ENCODE measurements at places on chromosomes 16 and 17.

DNA sequence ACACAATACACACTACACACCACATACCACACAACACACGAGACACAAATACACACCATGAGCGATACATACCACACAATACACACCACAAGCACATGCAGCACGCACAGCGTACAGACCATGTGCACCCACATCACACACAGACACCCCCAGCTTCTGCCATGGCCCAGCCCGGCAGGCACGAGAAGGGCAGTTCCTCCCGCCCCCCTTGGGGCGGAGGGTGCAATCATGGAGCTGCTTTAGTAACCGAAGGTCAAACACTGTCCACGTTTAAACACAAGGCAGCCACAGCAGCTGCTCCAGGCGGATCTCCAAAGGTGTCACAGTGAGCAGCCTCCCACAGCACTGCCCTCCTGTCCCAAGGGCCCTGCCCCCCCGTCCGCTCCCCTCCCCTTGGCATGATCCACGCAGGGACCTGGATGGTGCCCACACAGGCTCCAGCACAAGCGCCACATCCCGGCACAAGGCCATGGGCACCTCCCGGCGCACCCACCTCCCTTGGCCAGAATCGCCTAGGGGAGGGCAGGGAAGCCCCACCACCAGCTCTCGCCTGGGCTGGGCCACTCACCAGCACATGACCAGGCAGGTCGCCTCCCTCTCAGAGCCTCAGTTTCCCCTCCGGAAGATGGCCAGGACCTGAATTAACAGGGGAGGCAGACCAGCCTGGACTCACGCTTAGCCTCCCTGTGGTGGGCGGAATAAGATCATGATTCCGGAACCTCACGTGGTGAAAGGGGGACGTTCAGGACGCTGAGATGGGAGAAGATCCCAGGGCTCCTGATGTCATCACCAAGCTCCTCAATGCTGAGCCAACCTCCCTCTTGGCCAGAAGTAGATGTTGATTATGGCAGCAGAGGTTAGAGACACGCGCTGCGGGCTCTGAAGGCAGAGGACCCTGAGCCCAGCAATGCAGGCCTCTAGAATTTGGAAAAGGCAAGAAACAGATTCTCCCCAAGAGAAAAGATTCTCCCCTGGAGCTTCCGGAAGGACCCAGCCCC is 32.6 kb upstream of the ZNF469 start:
- DNase-seq: no peak

DNA sequence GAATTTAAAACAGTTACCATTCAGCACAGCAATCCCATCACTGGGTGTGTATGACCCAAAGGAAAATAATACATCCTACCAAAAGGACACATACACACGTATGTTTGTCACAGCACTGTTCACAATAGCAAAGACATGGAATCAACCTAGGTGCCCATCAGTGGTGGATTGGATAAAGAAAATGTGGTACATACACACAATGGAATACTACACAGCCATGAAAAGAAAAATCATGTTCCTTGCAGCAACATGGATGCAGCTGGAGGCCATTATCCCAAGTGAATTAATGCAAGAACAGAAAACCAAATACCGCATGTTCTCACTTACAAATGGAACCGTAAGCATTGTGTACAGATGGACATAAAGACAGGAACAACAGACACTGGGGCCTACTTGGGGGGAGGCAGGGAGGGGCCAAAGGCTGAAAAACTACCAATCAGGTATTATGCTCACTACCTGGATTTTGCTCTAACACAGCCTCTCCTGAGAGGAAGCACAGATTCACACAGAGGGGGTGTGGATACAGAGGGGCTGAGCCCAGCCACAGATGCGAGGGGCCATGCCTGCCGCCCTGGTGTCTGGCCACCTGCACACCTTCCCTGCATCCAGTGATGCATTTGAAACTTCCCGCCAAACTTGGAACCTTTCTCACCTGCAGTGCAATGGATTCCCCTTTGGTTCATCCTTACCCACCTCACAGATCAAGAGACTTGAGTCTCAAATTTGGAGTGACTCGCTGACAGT is 55.9 kb downstream of the USP22 start:
- DNase-seq: no peak

DNA sequence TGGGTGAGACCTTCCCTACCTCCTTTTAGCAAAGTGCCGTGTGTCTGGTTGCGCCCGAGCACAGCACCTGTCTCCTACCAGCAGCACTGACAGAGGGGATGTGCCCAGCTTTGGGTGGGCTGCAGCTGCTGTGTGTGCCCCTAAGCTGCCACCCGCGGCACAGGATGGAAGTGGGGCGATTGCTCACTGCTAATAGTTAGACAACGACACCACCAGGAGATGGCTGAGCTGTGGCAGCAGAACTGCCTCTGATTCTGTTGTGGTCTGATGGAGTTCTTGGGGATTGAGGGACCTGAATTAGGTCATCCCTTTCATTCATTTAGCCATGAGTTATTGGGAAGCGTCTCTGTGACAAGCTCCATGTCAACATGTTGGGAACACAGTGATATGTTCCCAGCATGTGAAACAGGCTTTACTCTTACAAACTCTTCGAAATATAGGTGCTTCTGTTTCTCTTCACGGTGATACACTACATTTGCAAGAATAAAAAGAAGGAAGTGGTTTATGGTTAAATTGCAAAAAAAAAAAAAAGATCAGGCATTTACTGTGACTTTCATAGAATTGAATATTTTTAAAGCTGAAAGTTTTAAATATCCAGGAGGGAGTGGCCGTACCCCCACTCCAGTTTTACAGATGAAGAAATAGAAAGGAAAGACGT is 184.4 kb downstream of the MAF start:
- DNase-seq: no peak

DNA sequence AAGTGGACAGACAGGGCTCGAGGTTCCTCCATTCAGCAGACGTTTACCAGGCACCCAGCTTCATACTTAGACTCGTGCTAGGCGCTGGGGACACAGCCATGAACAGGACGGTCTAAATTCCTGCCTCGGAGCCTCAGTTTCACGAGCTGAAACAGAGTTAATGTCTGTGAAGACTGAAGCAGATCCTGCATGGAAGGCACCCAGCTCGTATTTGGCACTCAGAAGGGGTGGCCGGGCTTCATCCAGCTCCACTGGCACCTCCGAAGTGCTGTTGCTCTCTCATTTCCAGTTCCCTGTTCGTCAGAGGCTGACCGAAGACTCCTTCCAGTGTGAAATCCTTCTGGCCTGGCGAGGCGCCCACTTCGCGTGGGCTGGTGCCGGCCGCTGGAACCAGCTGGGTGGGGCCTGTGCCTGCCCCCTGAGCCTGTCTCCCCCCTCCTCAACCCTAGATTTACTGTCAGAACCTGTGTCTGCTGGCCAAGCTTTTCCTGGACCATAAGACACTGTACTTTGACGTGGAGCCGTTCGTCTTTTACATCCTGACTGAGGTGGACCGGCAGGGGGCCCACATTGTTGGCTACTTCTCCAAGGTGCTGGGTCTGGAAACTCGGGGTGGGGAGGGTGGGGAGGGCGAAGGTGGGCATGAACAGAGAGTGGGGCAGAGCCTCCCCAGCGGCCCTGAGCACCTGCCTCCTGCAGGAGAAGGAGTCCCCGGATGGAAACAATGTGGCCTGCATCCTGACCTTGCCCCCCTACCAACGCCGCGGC is 5.8 kb downstream of the PRSS8 start:
- no peak for DNase-seq

DNA sequence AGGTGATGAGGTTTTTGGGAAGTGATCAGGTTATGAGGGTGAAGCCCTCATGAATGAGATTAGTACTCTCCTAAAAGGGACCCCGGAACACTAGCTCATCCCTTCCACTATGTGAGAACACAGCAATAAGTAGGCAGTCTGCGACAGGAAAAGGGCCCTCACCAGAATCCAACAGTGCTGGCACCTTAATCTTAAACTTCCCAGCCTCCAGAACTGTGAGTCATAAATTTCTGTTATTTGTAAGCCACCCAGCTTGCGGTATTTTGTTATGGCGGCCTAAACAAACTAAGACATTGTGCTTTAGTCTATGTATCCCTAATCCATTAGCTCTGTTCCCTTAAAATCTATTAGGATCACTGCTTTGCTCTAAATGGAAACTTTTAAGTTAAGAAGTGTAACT is 8.5 kb downstream of the SLFN12 start:
- DNase-seq: no peak

GRCh38 chr16:11679250-11679649 is 11.0 kb downstream of the SNN start:
- DNase-seq: no peak

GRCh38 chr16:58940609-58941008 is 206.5 kb upstream of the GOT2 start:
- no peak for DNase-seq

DNA sequence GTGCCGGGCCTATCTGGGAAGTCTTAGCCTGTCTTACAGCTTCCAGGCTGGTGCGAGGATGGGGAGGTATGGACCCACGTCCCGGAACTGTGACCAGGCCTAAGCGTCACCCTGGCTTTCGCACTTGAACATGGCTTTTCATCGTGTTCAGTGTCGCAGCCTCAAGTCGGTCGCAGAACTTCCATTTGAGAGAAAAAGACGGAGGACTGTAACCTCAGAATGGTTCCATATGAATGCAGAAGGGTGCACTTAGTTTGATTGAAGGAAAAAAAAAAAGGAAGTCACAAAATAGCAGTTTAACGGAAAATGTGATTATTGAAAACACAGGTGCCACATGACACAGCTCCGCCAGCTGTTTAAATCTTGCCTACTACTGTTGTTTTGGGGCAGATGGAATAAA is 30.2 kb upstream of the JPT2 start:
- no peak for DNase-seq

GRCh38 chr17:43986225-43986981 is 18.0 kb upstream of the NAGS start:
- no peak for DNase-seq

- peak; percentile 17 for DNase-seq
Measured at GRCh38 chr16:89697161-89697615, 4.3 kb downstream of the SPATA2L start.

- DNase-seq: peak; percentile 89
Measured at GRCh38 chr16:30417529-30418349, 10.3 kb downstream of the ZNF771 start.

GRCh38 chr16:20918486-20919239 is 18.1 kb downstream of the LYRM1 start:
- DNase-seq: no peak

GRCh38 chr17:75031972-75032719 is 14.6 kb downstream of the ATP5PD start:
- DNase-seq: peak; percentile 58

DNA sequence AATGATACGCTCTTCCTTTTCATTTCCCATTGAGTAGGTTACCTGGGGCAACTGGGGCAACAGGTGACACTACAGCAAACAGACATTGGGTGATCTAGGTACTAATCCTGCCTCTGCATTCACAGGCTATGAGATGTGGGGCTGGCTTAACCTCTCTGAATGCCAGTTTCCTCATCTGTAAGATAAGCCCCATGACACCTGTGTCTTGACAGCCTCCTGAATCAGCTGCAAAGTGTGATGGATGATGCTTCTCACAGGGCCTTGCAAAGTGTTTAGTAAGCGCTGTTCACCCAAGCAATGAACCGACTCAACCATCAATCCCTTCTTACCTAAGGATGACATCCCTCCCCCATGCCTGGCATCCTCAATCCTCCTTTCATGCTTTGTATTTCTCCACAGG is 322.8 kb downstream of the XYLT1 start:
- no peak for DNase-seq

- DNase-seq: no peak
Measured at GRCh38 chr16:28213396-28213795, 1.6 kb upstream of the XPO6 start.

DNA sequence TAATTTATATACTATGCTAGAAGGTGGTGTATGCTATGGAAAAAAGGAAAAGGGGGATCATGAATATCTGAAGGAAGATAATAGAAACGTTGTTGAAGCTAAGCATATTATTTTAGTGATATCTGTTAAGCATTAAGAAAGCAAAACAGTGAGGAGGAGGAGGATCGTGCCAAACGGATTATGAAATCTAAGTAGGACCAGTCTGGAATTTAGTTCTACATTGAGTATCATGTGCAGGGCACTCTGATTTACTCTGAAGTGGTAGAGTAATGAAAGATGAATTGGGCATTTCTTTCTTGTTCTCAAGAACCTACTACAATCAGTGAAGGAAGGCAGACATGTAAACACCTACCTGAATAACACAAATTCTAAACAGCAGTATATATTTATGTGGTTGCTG is 195.3 kb downstream of the CYB561 start:
- DNase-seq: no peak

DNA sequence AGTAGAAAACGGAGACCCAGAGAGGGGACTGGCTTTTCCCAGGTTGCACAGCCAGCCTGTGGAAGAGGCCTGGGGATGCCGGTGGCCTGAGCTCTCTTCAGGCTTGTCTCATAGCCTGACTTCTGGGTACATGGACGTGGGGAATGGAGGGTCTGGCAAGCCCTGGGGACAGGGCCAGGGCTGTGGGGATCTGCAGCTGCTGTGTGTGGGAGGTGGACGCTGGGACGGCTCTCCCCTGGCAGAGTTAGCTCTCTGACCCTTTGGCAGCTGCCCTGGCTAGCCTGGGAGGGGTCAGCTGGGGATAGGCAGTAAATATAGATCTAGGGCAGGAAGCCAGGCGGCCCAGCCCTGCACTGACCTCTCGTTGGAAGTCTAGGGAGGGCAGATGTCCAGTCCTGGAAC is 20.5 kb downstream of the SLC4A1 start:
- no peak for DNase-seq

DNA sequence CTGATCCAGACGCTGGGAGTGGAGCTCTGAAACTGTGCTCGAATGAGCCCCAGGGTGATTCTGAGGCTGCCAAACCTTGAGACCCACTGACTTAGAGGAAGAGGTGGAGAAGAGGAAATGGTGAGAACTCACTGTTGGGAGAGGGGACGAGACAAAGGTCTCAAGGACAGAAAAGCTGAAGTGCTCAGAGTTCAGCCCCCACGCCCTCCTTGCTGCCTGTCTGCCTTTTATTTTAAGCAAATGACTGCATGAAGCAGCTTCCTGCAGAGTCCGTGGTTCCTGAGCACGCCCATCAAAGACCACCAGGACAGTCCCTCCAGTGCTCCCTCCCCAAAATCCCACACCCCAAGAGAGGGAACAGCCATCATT is 20.4 kb downstream of the COTL1 start:
- DNase-seq: no peak

GRCh38 chr16:17861981-17862479 is 391.3 kb upstream of the XYLT1 start:
- DNase-seq: no peak

DNA sequence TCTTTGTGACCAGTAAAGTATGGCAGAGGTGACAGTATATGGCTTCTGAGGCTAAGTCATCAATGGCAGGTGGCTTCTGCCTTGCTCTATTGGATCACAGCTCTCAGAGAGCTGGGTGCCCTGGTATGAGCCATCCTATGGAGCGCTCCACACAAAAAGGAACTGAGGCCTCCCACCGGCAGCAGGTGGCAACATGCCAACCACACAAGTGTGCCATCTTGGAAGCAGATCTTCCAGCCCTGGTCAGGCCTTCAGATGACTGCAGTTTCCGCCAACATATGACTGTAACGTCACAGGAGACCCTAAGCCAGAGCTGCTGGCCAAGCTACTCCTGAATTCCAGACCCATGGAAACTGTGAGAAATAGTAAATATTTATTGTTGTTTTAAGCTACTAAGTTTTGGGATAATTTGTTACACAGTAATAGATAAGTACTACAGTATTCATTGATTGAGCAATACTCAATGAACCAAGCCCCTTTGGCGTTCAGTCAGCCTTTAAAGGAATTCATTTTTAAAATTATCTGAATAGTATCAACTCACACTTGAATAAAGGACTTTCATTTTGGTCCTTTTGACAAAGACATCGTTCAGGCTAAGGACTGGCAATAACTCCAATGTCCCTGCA is 69.4 kb upstream of the LHX1 start:
- no peak for DNase-seq

Measured in NCI-H2171 treated with DMSO at 0.1 percent for 48 hours (cell line).